NCI-H1105 (cell line): ENCODE measurements at places on chromosomes 1 and 21.

GRCh38 chr1:154595621-154596020 lies 12.4 kb downstream of the ADAR start:
- DNase-seq = no peak

GRCh38 chr1:110533230-110533629 lies 14.3 kb upstream of the KCNA10 start:
- no peak for DNase-seq

- DNase-seq = no peak
Observed at GRCh38 chr1:173117761-173118160, 67.0 kb upstream of the TNFSF18 start.

DNA sequence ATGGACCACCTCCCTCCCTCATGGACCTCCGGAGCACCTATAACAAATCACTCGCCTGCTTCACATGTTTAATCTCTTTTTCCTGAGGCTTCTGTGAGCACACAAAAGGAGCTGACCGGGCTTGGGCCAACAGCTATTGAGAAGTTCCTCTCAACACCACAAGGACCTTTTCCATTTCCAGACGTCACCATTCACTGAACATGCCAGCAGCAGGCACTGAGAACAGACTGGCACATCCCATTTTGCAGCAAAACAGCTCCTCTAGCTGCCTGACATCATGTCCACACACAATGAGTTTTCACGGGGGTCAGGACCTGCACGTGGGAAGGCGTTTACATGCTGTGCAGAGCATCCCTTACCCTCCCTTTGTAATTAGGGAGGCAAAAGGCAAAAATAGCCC lies 11.0 kb downstream of the SUSD4 start:
- no peak for DNase-seq

GRCh38 chr1:59212706-59213105 lies 84.2 kb upstream of the FGGY start:
- DNase-seq = no peak

- DNase-seq = no peak
Observed at GRCh38 chr1:206604861-206605260, 7.4 kb downstream of the EIF2D start.

- no peak for DNase-seq
Observed at GRCh38 chr1:78301141-78301540, 189.6 kb upstream of the PTGFR start.

DNA sequence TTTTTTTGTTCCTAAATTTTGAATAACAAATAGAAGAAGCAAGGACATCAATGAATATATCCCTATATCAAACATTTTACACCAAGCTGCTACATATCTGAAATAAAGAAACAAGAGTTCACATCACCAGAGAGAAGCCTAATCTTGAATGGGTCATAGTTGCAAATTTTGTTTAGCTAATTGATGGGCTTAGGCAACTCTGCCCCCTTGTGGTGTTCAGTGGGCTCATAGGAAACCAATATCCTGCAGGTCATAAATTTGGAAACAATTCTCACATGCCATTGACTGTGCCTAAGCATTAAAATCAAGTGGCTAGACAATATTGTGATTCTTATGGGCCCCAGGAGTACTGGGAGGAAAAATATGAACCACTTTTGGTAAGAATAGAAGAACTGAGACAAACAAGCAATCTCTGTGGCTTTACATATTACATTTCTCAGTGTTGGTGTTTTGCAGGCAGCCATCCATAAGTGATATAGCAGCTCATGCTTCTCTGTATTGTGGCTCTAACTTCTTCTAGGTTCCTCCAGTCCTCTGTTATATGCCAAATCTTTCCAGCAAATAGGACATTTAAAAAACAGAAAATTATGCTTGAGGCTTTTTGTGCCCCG lies 1262.8 kb upstream of the PRMT6 start:
- DNase-seq = peak; percentile 30

- DNase-seq = no peak
Observed at GRCh38 chr1:232589812-232590743, 39.9 kb downstream of the SIPA1L2 start.

DNA sequence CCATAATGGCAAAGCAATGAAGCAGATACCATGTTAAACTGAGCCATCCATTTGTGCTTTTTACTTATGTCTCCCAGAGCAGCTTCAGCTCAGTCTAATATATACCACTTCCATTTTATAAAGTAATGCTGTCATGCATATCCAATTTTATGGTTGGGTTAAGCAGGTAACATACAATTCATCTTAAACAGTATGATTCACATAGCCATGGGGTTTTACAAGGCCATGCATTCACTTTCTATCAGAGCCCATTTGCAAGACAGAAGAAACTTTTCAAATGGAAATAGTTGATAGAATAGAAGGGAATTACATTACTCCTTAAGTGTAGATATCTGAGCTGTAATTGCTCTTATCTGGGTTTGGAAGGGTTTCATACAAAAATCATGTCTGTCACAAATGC lies 580.5 kb upstream of the CXADR start:
- DNase-seq = no peak

DNA sequence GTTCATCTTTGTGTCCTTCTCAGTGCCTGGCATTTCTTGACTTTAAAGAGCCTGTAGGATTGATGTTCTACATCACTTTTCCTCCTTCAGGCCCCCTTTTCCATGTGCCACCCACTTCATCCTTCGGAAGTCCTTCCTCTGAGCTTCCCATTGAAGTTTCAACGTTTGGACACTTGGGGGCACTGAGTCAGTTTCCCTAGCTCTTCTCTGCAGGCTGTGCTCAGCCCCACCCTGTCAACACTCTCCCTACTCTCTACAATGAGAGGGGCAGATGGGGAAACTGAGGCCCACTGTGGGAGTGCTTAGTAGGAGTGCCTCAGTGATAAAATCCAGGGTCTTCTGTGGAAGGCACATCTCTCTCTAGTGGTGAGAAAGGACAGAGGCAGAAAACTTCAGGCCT lies 11.9 kb downstream of the KCNJ10 start:
- no peak for DNase-seq

GRCh38 chr1:241532864-241533263 lies 686 bp downstream of the KMO start:
- no peak for DNase-seq

DNA sequence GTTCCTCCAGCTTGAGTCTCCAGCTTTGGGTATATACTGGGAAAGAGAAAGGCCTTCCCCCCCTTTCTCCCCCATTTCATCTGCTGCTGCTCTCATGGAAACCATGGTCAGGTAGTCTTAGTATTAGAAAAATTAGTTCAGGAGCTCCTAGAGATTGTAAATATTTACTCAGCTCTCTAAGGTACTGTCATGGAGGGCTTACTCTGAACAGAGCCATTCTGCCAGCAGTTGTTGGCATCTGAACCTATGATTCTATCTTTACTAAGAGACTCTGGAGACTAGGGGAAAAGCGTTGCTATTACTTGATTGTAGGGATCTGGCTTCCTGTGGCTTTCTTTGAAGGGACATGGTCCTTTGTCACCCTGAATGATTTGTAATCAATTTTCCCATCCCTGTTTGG lies 6.1 kb downstream of the INTS3 start:
- DNase-seq = no peak

DNA sequence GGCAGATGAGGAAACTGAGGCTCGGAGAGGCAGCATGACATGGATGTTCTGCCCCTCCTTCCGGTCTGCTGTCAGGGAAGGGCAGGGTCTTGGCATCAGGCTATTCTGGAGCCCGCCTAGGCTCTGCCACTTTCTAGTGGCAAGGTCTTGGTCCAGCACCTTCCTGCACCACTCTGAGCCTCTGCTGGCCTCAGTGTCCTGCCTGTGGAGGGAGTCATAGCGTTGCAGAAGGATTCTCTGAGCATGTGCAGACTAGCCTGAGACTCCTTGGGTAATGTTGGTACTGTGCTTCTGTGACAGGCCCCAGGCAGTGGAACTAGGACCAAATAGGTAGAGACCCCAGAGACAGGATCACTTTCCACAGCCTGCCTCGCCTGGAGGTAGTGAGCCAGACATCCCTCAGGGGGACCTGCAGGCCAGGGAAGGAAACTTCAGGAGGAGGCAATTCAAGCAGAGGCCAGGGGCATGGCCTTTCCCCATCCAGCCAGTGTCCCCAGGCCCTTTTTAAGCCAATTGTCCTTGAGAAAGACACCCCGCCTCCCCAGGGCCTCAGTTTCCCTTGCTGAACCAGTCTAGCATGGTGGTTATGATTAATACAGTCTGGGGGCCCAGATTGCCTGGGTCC lies 10.6 kb downstream of the EDN2 start:
- DNase-seq = no peak

DNA sequence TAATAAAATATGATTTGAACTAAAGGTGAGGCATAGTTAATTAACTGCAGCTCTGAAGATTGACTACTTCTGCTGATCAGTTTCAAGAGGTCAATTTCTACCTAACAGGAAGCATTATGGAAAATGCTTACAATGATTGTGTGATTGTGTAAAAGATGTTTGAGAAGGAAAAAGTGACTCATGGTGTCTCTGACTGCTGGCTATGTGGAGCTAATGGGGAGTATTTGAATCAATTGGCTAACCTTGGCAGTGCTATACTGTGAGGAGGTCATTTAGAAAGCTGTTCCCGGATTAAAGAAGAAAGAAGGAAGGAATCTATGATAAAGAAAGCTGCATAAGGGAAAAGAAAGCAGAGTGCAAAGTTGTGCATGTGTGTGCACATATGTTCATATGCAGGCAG lies 376.5 kb downstream of the ADGRL2 start:
- no peak for DNase-seq

DNA sequence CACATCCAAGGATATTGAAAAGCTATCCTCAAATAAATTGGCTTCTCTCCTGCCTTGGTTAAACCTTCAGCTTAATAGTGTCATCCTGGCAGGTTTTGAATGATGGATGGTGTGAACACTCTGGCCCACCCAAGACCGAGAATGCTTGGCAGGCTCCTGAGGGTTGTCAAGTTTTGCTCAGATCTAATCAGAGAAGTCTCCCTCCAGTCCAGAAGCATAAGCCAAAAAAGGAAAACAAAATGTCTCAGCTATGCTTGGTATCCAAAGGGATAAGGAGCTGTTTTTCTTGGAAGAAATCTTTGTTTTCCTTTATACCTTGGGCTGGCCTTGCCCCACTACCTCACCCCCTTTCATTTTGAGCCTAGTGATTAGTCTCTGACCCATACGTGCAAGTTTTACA lies 172.7 kb downstream of the CRB1 start:
- DNase-seq = no peak

DNA sequence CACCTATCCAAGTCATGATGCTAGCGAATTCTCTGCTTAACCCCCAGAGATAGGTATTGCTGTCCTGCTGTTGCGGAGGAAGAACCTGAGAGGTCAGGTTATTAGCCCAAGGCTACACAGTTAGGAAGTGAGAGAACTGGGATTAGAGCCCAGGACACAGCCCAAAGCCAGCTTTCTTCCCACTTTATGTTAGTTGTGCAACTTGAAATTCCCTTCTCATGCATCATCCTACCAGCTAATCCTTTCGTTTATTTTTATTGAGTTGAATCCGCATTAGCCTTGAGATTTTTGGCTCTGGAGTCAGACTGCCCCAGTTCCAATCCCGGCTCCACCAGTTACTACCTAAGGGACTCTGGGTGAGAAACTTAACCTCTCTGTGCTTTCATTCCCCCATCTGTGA lies 65.4 kb downstream of the PLEKHA6 start:
- no peak for DNase-seq

DNA sequence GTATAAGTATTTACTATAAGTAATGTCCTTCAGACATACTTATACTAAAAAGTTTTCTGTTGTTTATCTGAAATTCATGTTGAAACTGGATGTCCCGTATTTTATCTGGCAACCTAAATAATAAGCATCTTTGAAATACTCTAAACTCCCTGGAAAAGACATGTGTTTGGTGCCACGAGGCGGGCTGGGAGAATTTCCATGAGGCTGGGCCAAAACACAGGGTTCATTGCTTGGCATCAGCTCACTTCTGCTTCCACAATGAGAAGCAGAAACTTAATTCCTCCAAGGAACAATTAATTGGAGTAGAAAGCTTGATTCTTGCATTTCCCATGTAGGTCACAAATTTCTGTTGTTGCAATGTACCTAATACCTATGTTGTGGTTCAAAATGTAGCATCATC lies 110.2 kb downstream of the PSMG1 start:
- DNase-seq = no peak

DNA sequence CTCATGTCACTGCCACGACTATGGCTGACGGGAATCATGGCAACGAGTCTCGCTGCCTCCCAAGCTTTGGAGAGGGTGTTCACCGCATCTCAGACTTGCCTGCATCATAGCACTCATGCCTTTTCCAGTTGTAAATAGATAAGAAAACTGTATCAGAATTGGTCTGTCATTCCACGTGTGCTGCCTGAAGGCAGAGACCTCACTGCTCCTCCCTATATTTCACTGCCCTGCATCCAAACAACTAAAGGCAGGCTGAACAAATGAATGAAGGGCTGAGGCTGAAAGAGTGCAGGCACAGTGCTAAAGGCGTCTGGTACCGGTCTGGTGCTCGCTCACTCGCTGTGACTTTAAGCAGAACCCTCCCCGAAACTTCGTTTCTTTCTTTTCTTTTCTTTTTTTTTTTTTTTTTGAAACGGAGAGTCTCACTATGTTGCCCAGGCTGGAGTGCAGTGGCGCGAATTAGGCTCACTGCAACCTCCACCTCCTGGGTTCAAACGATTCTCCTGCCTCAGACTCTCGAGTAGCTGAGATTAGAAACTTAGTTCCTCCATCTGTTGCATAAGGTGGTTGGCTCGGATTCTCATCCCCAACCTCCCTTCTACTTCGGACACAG lies 542 bp downstream of the EIF2B3 start:
- no peak for DNase-seq

DNA sequence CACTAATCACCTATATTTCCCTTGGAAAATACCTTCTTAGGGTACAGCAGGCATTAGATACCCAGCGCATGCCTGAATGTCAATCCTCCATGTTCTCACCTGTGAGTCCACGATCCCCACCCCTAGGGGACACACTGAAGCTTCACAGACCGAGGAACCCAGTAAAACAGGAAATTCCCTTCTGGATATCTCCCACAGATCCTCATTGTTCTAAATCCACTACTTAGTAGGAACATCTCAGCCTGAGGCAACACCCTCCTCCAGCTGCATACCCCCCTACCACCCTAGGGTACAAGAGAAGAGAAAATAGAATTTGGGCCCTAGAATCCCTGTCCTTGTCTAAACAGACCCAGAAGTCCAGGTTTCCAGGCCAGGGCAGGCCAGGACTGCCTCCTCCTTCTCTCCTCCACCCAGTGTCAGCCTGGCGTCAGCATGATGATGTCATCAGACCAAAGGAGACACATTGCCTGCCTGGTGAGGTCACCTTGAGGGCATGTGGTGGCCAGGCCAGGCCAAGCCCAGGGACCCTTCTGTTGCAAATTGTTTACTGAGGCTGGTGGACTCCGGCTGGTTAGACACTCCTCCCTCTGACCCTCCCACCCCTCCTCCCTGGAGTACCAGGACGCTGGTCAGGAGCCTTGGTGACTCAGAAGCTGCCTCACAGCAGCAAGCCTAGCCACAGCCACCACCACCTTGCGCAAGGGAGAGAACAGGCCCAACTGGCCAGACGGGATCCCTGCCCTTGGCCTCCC lies 6.2 kb downstream of the NECTIN4 start:
- no peak for DNase-seq

- DNase-seq = no peak
Observed at GRCh38 chr21:28066596-28067387, 925.9 kb downstream of the LTN1 start.
